ENCODE measurements at places on chromosomes 7 and 10.

- no peak for DNase-seq
Measured at GRCh38 chr7:28840592-28840995, 117.5 kb downstream of the TRIL start.

- no peak for DNase-seq
Measured at GRCh38 chr7:154770962-154771361, 232.0 kb downstream of the PAXIP1 start.

DNA sequence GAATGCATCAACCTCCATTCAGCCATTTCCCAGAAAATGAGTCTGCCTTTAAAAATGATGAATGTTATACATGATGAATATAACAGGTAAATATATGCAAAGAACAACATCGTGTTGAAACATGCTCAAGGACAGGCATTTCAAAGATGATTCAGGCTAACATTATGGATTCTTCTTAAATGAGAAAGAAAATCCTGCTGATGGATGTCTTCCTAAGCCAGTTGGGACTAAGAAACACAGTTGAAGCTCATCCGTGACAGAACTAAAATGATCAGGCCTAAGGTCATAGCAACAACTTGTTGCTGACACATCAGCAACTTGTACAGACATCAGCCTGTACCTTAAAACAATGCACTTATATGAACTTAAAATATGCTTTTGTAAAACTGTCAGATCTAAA is 267.9 kb downstream of the MAGI2 start:
- no peak for DNase-seq

DNA sequence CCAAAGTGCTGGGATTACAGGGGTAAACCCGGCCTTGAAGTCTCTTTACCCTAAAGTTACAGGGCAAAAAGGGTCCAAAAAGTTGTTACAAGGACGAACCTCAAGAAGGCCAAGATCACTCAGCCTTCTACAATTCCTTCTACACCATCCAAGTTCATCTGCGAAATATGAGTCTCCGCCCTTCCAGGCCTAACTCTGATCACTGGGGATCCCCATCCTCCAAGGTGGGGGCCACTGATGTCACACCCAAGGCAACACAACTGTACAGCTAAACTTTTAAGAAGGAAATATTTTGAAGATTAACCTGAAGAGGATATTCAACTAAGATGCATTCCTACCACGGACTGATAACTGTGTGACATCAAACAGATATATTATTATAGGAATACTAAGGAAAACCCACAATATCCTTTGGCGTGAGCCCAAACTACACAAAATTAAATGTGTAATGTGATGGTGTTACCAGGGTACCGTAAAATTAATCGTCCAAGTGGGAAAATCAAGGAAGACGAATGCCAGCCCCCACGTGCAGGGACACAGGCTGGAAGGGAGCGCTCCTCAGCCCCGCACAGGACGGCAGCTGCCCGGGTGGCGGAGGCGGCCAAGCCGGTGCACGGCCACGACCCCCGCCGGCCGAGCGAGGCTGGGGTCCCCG is 1.0 kb downstream of the PAXIP1 start:
- DNase-seq = peak; percentile 23

Data from GM12892 (cell line).